ENCODE measurements at places on chromosomes 7 and 10. TPM values are rescaled to one million over a fixed set of nuclear protein-coding genes. Genes with fewer than 3 reads are reported as not detected.

TIAL1 gene
- polyA plus RNA-seq = 188 TPM

GRCh38 chr10:77428691-77429395, 208.8 kb downstream of the KCNMA1 start:
- DNase-seq = no peak

PDE1C gene
- 4.4 TPM for polyA plus RNA-seq

GRCh38 chr7:100360135-100360854, 2.4 kb downstream of the PILRB start:
- no peak for DNase-seq

- DNase-seq = no peak
Measured at GRCh38 chr7:129773871-129774270, 162.4 kb downstream of the NRF1 start.

ACHE gene
- polyA plus RNA-seq = 5.3 TPM

GRCh38 chr10:11832042-11832441, 8.9 kb downstream of the PROSER2 start:
- no peak for DNase-seq

DNA sequence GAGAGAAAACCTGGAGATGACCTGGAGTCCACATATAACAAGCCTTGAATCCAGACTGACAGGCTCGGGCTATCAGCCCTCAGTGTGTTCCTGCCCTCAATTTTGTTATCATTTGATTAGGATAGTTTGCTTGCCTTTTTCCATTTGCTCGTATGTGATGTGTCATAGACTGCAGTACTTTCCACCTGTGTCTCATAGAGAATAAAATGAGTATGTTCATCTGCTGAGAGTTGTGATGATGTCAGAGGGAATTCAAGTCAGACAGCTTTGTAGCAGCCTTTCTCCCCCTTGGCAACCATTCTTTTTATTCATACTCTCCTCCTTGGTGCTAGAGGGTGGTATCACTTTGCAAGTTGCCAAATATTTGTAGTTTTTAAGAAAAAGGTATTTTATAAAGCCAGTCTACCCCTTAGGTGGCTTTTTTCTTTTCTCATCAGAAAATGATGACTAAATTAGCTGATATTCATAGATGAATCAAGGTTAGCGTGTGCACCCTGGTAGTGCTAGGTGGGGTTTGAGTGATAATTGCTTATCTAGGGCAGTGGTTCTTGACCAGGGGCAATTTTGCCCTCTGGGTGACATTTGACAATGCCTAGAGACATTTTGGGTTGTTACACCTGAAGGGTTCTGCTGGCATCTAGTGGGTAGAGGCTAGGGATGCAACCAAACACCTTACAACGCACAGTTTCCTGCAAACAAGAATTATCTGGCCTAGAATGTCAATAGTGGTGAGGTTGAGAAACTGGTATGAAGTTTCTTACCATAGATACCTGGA, 5.4 kb downstream of the SGPL1 start:
- no peak for DNase-seq

DNA sequence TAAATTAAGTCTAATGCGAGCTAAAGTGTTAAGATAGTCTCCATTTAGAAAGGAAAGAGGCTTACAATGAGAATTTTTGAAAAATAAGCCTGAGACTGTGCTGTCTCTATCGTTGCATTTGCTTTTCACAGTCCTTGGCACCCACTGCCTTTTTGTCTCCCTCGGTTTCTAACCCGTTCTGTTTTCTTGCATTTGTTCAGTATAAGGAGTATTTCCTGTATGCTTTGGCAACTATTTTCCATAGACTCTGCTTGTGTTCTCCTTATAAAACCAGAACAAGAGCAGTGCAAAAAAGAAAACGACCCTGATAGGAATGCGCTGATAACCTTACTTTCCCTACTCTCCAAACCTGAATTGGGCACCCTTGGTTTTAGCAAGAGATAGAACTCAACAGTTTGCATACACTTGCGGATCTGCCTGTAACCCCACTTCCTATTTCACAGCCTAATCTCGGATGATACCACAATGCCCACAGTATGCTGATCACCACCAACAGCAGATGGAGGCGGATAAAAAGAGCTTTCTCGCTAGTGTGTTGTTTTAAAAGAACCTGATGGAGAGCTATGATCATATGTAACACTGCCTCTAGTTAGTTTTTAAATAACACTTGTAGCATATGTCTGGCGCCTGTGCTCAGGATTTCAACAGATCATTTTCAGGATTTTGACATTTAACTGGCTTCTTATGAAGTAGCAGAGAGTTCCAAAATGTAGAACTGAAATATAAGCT, 1.6 kb upstream of the ARHGAP12 start:
- no peak for DNase-seq

PRKAG2 gene
- polyA plus RNA-seq = 26.3 TPM

MYOZ1 gene
- polyA plus RNA-seq = 6.0 TPM

NPSR1 gene
- polyA plus RNA-seq = not detected

GRCh38 chr7:99579956-99580777, 17.9 kb upstream of the TMEM225B start:
- peak; percentile 53 for DNase-seq

GRCh38 chr7:81516898-81517297, 252.9 kb downstream of the HGF start:
- no peak for DNase-seq

DNA sequence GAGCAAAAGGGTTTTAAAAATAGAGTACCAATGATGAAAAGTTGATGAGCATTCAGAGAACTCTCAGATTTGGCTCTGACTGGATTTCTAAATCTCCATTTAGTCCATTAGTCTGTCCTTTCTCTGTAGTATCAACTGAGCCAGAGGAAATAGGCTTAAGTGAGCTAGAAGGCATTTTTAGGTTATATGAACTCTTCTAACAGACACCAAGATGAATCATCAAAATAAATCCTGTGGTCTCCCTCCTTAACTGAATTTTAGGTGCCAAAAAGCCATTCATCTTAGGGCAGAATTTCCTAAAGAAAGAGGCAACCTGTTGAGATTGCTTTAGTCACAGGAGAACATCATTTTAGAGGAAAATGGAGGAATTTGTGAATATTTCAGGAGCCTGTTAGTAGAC, 305.1 kb downstream of the AUTS2 start:
- no peak for DNase-seq

DNA sequence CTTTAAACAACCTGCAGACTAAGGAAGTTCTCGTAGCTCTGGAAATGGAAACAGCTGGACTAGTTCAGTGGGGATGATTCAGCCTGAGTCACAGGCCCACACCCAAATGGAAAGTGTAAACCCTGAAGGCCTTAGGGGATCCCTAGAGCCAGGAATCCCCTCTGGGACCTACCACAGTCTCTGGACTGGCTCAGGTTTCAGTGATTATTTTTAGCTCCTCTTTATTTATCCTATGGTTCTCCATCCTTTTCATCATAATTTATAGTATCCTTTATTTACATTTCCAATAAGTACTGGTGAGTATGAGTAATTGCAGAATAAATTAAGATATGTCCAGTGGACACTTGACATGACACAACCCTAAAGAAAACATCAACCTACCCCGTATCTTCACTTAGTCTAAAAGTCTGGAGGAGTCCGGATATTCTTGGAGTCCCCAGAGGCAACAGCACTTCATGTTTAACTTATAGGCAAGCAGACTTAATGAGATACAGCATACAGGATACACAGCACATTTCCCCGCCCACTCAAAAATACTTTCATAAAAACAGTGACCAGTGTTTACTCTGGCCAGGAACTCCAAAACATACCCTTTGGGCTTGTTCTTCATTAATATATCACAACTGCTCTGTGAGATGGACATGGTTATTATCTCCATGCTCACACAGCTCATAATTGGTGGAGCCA, 28.4 kb upstream of the SEMA3E start:
- peak; percentile 60 for DNase-seq

CALML5 gene
- not detected for polyA plus RNA-seq

DNA sequence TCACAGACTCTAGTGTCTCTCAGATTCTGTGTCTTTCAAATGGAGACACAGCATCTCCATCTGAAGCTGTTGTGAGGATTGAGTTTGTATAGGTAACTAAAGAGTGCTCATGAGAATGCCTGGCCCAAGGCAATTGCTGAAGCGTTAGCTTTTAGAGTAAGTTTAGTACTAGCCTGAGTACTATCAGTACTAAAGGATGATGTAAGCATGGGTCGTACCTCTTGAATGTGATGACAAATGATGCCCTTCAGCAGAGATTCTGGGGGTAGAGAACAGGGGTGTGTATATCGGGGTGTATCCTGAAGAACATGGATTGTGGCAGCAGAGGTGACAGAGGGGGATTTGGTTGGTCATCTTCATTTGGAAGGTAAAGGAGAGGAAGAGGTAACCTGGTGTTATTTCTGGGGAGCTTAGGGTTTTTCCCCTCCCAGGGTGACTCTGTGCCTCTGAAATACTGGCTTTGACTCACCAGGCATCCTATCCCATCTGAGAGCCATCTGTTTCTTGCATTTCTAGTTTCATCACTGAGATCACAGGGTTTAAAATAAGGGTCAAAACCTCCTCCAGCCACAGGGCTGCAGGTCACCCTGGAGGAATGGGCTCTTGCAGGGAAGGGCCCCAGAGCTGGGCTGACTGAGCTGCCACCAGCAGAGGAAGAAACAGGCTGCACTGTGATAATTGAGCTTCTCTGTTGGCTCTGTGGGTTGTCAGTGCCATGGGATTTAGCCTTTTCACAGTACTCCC, 756.0 kb downstream of the KCNMA1 start:
- DNase-seq = no peak

DNA sequence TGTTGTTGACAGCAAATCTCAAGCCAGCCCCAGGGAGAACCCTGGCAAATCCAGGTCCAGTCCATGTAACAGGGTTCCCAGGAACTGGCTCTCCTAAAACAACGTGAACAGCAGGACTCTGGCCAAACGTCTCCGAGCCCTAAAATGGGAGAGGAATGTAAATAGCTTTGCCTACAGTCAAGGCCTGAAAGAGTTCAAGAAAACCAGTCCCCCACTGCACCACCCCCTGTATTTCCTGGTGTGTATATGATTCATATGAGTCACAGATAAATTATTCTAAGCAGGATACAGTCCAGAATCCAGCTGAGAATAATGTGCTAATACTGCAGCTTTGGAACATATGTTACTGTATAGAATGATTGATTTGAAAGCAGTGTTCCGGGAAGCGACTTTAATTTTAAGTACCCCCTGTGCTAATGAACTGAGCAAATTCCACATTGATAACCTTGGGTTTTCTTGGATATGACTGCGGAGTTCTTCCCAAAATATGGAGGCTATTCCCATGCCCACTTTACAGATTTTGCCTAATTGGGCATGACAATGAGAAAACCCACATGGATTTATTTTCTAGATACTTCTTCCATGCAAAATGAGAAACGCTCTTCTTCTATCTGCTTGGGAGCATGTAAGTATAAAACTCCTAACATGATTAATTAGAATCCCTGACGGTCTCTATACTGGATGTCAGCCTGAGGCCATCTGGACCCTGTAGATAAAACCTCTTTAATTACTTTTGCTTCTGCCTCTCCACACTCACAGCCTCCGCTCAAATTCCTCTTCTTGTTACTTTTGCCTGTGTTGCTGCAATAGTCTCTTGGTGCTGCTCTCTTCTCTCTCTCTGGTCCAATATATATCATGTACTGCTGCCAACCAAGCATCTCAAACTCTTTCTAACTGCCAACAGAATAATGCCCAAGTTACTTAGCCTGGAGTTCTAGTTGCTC, 50.2 kb downstream of the LAMB4 start:
- DNase-seq = peak; percentile 36

DNA sequence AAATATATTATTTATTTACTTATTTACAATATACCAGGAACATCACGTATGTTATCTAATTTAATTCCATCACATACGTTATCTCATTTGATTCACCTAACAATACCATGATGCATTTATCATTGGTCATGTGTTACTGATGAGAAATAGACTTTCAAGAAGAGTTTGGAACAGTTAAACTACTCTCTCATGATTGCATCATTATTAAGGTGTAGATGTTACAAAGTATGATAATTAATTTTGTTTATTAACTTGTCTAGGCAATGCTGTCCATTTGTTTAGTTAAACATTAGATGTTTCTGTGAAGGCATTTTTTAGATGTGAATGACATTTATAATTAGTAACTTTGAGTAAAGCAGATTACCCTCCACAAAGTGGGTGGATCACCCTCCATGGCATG, 32.0 kb upstream of the PCDH15 start:
- no peak for DNase-seq

GRCh38 chr7:44066111-44066460, 719 bp upstream of the PGAM2 start:
- DNase-seq = no peak

Data from renal pelvis (tissue), 12 donors.